ENCODE measurements at places on chromosomes 11 and 22.

- no peak for DNase-seq
Observed at GRCh38 chr11:113401718-113402117, 14.1 kb downstream of the ANKK1 start.

GRCh38 chr11:119506436-119506835 lies 83.5 kb upstream of the THY1 start:
- no peak for DNase-seq

DNA sequence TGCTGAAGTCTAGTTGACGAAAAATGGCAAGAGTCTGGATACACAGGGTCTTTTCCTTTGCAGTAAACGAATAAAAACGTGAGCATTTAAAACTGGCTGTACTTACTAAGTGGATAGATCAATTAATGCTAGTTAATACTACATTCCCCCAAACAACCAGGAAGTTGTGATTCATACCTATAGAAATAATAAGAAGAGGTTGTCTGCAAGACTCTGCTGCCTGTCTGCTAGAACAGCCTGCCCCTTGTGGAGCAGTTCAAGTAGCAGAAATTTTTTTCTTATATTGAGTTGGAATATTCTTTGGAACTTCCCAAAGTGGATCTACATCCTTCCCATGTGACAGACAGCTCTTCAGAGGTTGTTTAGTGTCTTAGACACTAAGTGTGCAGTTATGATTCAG lies 86.8 kb downstream of the TEAD1 start:
- DNase-seq, result no peak

- no peak for DNase-seq
Observed at GRCh38 chr22:35742342-35743100, 24.8 kb downstream of the APOL5 start.

- no peak for DNase-seq
Observed at GRCh38 chr22:41920271-41920976, 5.5 kb upstream of the SHISA8 start.
